Dermis blood vessel endothelial cell (primary cell): ENCODE measurements at places on chromosomes 11 and 22.

DNA sequence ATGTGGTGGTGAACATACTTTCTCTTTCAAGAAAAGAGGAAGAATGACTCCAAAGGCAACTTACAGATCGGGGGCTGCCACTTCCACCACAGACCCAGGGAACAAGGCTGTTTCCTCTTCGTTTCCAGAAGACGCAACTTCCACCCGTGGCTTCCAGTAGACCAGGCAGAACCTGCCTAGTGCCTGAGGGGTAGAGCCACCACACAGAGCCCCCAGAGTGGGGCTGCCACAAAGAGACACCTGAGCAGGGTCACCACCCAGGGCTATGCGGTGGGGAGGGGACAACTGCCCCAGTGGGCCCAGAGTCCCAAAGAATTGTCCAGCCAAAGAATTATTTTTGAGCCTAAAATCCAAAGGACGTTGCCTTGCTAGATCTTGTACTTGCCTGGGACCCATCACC, 16.7 kb upstream of the PHF21B start:
- DNase-seq = no peak

DNA sequence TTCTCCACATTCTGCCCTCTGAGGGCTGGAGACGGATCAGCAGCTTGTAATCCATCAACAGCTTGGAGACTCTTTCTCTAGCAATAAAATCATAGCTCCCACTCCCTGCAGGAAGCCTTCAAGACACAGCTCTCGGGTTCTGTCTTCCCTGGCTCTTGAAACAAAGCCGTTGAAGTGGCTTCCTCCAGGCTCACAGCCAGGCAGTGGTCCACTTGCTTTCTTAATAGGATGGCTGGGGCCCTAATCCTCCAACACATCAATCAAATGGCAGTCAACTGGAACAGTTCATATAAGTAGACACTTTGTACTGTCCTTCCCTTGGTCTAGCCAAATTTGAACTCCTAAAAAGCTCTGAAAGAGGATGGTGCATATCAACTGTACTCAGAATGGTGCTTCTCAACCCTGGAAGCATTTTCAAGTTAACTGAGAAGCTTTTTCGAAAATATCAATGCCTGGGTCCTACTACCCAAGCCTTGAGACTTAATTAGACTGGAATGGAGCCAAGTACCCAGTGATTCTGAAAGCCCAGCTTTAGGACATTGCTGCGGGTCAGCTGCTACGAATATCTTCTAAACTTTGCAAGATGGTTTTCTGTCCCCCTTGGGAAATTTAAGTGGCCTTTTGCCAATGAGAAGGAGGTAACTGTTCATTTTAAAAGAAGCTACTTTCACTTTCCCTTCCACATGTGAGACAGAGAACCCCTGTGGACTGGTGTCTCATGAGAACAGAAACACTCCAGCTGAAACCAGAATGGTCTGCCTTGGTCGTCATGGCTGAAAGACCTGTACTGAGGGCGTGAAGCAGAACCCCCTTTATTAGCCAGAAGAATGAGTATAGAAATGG, 74.7 kb downstream of the SC5D start:
- DNase-seq = no peak

GRCh38 chr11:60942219-60942618, 9.8 kb downstream of the SLC15A3 start:
- DNase-seq = no peak

GRCh38 chr11:111829185-111829968, 42.0 kb downstream of the ALG9 start:
- no peak for DNase-seq

GRCh38 chr11:83639995-83640758, 354.0 kb upstream of the CCDC90B start:
- no peak for DNase-seq

- DNase-seq = peak; percentile 87
Observed at GRCh38 chr11:44094260-44094868, 1.1 kb upstream of the EXT2 start.

GRCh38 chr11:117861151-117862018, 15.1 kb downstream of the FXYD6 start:
- DNase-seq = no peak

DNA sequence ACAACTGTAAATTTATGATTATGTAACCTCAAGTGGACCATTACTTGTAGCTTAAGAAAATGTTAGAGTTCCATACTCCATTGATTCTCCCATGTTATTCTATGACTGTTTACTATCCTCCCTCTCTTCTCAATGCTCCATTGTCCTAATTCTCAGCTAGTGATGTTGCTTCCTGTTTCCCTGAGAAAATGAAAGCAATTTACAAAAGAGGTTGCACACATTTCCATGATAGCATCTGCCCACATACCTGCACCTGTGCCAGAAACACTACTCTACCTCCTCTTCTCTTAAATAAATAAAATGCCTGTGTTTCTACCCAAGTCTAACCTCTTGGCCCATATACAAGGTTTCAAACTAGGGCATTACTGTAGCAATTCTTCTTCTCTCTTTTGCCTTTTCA, 1620.9 kb downstream of the FAM181B start:
- no peak for DNase-seq

- DNase-seq = no peak
Observed at GRCh38 chr11:87535513-87535912, 497.8 kb downstream of the TMEM135 start.

DNA sequence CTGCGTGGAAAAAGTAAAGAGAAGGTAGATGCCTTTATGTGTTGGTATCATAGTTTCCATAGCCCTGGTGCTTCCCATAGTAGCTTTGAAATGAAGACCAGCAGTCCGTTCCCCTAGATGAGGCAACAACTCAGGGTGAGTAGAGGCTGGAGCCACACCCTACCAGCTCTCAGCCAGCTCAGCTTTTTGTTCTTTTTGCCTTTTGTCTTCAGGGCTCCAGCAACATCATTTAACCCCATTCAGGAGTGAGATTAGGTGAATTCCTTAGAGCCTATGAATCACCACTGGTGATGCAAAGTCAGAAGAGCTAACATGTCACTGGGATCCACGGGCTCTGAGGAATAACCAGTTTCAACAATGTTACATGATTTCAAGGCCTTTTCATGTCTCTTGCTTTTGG, 14.0 kb upstream of the SESN3 start:
- no peak for DNase-seq

GRCh38 chr11:131764649-131765048, 394.2 kb downstream of the NTM start:
- no peak for DNase-seq

DNA sequence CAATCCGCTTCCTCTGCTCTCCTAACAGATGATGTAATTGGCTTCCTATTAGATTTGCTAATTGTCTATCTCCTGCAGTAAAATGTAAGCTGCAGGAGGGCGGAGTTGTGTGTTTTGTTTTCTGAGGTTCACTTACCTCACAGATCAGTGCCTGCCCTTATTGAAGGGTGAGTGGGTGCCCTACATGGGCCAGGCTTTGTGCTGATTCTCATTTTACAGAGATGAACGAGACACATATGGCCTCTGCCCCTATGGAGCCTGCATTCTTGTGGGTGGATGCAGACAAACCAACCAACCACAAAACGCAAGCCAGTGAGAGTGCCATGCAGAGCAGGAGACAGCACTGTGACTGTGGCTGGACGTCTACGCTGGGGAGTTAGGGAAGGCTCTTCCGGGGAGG, 9.9 kb downstream of the TESMIN start:
- DNase-seq = no peak

- no peak for DNase-seq
Observed at GRCh38 chr11:100823360-100823759, 136.3 kb downstream of the ARHGAP42 start.

DNA sequence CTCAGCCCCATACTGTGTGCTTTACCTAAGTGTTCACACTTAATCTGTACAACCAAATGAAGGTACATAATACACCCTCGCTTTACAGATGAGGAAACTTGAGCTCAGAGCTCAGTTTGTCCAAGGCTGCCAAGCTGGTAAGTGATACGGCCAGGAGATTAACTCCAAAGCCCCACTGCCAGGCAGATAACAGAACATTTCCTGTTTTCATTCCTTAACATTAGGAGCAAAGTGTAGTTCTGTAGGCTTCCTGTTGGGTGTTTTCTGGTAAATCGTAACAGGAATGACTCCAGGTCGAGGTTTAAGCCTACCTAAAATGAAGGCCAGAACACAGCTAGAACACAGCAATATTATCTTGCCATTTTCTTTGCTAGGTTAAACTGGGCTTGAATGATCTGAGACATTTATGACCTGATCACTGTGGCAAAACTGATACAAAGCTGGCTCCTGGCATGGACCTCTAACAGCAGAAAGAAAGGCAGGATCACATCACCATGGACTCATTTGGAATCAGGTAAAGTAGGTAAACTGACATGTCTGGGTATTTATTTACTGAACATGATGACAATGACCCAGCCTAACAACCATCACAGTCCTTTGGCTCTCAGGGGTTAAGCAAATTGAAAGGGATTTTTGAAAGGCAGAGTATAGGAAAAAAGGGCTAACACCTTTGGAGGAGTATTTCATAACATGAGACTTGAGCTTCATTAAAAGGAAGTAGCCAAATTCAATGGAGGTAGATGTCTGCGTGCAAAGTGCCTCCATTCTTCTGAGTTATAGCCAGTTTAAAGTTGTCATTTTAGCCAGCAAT, 3.9 kb upstream of the NUP50 start:
- DNase-seq = peak; percentile 72

GRCh38 chr11:3230636-3231549, 1.3 kb downstream of the MRGPRE start:
- no peak for DNase-seq

DNA sequence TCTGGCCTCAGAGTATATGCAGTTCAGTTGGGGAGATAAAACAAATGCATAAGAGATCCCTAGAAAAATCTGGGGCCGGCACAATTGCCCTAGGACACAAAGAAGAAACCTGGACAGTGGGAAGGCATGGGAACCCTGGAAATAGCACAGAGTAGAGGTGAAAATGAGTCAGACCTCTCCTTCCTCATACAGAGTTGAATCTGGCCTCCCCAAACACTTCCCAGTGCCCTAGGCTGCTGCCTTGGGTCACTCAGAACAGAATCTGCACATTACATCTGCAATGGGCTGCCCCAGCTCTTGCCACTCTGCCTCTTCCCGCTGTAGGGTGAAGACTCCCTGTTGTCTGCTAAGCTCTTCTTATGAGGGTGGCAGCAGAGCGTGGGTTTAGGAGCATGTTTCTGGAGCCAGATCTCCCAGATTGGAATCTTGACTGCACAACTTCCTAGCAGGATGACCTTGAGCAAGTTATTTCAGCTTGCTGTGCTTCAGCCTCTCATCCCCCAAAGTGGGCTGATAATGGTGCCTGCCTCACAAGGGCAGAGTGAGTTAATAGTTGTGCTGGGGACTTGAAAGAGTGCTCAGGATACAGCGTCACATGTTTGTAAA, 47.1 kb upstream of the NECTIN1 start:
- DNase-seq = no peak

GRCh38 chr11:118135796-118136165, 16.8 kb downstream of the SCN4B start:
- DNase-seq = no peak

DNA sequence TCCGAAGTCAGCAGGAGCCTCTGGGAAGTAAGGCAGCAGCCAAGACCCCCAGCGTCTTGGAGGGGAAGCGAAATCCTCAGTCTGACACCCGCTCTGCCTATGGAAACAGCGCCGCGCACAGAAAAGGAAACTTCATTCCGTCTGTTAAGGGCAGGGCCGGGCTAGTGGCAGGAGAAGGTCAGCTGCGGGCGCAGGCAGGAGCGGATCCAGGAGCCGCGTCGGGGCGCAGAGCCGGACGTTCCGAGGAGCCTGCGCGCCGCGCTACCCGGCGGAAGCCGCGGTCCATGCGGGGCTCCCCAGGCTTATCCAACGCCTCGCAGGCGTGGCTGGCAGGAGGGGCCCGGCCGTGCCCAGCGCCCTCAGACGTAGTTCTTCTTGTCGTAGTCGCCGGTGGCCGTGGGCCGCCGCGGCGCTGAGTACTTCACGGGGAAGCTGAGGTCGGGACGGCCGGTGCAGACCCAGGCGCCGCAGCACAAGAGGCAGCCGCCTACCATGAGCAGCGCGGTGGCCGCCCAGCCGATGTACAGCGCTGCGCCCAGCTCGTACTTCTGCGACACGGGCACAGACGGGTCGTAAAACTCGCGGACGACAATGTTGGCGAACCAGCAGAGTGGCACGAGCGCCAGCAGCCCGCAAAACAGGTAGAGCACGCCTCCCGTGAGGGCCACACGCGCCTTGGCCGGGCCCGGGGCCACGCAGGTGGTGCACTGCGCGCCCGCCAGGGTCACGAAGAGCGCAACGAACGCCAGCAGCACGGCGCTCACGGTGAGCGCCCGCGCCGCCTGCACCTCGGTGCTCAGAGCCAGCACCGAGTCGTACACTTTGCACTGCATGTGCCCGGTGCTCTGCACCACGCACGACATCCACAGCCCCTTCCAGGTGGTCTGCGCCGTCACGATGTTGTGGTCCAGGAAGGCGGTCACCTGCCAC, 705 bp downstream of the CLDN5 start:
- peak; percentile 70 for DNase-seq

- peak; percentile 58 for DNase-seq
Observed at GRCh38 chr11:76248210-76248609, 41.9 kb upstream of the WNT11 start.

- peak; percentile 58 for DNase-seq
Observed at GRCh38 chr11:47393163-47394049, 15.0 kb upstream of the SLC39A13 start.

GRCh38 chr11:64153812-64154211, 12.1 kb downstream of the MACROD1 start:
- no peak for DNase-seq

DNA sequence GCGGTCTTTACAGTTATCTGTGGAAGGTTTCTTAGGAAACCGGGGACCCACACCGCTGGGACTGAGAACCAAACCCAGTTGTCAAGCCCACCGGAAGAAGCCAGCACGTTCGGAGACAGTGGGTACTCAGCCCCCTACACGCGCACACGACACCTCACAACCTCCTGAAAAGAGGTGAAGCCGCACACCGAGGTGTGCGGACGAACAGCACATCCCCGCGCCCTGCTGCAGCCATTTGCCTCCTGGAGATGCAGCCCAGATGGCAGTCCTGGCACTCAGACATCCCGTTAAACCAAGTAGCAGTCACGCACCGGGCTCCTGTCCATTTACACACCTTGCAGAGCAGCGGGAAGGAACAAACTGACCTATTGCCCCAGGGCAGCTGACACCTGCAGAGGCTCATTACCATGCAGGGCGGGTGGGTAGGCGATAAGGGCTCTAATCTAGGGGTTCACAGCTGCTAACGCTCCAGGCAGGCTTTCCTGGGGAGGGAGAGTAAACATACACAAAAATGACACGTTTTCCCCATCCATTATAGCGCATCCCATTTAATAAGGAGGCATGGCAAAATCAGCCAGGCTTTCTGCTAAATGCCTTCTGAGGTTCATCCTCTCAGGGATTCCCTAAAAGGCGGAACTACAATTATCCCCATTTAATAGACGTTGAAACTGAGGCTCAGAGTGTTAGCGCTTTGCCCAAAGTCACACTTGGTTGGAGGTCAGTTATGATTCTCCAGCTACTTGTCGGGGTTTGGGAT, 864 bp upstream of the EHBP1L1 start:
- peak; percentile 49 for DNase-seq

- no peak for DNase-seq
Observed at GRCh38 chr11:117444256-117444655, 116.6 kb downstream of the CEP164 start.

GRCh38 chr22:28918550-28919271, 35.3 kb downstream of the ZNRF3 start:
- DNase-seq = no peak

GRCh38 chr11:2686360-2687222, 13.2 kb downstream of the KCNQ1OT1 start:
- DNase-seq = no peak
